ENCODE measurements at places on chromosomes 3 and 15.

DNA sequence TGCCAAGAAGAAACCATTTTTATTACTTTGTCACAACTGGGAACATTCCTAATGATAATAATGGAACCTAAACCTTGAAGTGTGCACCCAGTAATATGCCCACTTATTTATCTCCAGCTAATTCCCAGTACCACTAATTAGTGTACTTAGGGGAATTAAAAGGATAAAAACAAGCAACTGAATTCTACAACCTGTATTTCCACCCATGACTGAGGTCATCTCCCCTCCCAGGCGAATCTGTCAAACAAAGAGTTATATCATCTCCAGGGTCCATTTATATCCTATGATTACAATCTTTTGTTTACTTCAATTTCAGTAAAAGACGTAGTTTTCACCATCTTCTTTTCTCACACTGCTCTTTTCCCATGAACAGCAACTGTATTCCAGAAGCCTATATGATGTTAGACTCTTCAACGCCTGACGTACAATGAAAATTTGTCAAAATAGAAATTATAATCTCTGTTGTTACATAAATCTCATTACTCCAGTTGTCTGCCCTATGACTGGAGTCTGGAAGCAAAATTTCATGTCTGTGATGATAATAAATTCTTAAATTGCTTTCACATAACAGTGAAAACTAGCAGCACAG is 177.6 kb downstream of the GOLIM4 start:
- no peak for DNase-seq
- H3K27ac ChIP-seq: no peak overlapping the region
- no peak overlapping the region for H3K4me3 ChIP-seq
- H3K36me3 ChIP-seq: no peaks in the 10 kb centered on the region
- H3K27me3 ChIP-seq: no peaks in the 10 kb centered on the region

DNA sequence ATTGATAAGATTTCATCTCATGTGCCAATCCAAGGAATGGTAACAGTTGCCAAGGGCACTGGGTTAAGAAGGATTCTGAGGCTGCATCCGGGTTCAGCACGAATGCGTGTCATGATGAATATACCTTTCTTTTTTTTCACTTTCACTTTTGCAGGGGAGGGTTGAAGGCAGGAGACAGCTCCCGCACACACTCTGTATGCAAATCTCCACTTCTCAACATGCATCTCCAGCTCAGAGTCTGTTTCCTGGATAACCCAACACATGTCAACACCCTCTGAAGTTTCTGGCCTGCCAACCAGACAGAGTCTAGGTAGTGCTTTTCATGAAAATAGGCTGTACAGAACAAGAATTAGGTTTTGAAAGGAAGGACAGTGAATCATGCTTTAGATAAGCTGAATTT is 21.6 kb downstream of the B4GALT4 start:
- H3K36me3 ChIP-seq: peaks cover 26% of the 10 kb centered on the region
- no peak overlapping the region for H3K4me3 ChIP-seq
- no peaks in the 10 kb centered on the region for H3K27me3 ChIP-seq
- H3K27ac ChIP-seq: no peak overlapping the region
- no peak for DNase-seq

- H3K4me3 ChIP-seq: no peak overlapping the region
- H3K27ac ChIP-seq: no peak overlapping the region
- DNase-seq: no peak
- H3K36me3 ChIP-seq: no peaks in the 10 kb centered on the region
- no peaks in the 10 kb centered on the region for H3K4me1 ChIP-seq
Measured at GRCh38 chr3:31476209-31476608, 56.5 kb upstream of the STT3B start.

- H3K4me1 ChIP-seq: no peaks in the 10 kb centered on the region
- no peaks in the 10 kb centered on the region for H3K36me3 ChIP-seq
- no peak overlapping the region for H3K27ac ChIP-seq
- no peak overlapping the region for H3K4me3 ChIP-seq
- peaks cover 2% of the 10 kb centered on the region for H3K27me3 ChIP-seq
- DNase-seq: no peak
Measured at GRCh38 chr3:188720215-188720614, 451.6 kb upstream of the TPRG1 start.

DNA sequence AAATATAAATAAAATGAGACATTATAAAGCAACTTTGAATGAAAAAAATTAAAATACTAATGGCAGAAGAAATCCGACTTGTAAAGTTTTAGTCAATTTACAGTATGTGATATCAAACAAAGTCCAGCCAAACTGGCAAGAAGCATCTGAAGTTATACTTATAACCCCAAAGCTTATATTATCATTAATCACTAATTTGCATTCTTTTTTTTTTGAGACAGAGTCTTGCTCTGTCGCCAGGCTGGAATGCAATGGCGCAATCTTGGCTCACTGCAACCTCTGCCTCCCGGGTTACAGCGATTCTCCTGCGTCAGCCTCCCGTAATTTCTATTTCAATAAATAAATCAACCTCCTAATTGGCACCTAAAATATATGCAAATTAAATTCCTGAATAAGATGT is 80.1 kb downstream of the AQR start:
- no peak overlapping the region for H3K27ac ChIP-seq
- H3K4me1 ChIP-seq: no peaks in the 10 kb centered on the region
- no peaks in the 10 kb centered on the region for H3K27me3 ChIP-seq

- H3K36me3 ChIP-seq: peaks cover 26% of the 10 kb centered on the region
- H3K27ac ChIP-seq: no peak overlapping the region
- DNase-seq: no peak
- H3K4me3 ChIP-seq: no peak overlapping the region
Measured at GRCh38 chr3:37823189-37823588, 38.5 kb upstream of the CTDSPL start.

- no peak for DNase-seq
- H3K4me1 ChIP-seq: peaks cover 13% of the 10 kb centered on the region
- H3K4me3 ChIP-seq: no peak overlapping the region
Measured at GRCh38 chr3:60316121-60316797, 935.0 kb downstream of the FHIT start.

GRCh38 chr15:64072812-64073211 is 20.8 kb downstream of the CIAO2A start:
- H3K4me1 ChIP-seq: no peaks in the 10 kb centered on the region
- peaks cover 8% of the 10 kb centered on the region for H3K36me3 ChIP-seq
- DNase-seq: no peak
- H3K4me3 ChIP-seq: no peak overlapping the region
- no peak overlapping the region for H3K27ac ChIP-seq

DNA sequence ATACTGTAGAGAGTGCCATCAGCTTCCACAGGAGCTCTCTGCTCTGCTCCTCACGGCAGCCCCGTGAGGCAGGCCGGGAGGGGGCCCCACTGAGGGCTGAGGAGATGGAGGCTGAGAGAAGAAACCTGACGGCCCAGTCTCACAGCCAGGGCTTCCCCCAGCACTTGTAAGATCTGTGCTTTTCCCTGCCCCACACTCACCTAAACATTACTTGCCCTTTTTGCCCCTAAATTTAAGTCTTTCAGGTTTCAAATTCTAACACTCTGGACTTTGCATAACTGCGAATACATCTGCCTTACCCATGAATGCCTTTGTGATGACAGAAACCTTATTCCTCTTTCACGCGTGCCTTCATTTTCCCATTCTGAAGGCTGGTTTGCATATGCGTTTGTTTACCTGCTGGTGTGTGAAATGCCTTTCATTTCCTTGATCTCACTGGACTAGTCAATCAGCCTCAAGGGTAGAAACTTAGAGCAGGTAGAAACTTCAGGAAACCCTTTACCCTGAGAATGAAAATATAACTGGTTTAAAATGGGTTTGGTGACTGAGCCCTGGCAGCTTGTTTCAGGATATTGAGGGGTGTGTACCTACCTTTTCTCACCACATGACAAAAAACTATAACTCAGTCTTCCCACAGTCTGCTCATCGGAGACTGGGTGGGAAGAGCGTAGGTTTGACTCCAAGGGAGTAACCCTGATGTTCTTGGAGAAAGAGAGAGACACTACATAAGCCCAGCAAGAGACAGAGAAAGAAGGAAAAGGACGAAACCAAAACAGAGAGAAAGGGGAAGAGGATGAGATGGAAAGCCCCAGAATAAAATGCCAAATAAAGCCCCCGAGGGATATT is 20.1 kb downstream of the SLC12A8 start:
- peak overlapping the region; percentile 57 for H3K27ac ChIP-seq
- peaks cover 2% of the 10 kb centered on the region for H3K27me3 ChIP-seq

GRCh38 chr3:122609798-122610559 is 32.5 kb downstream of the PARP15 start:
- H3K4me1 ChIP-seq: peaks cover 10% of the 10 kb centered on the region
- H3K27ac ChIP-seq: no peak overlapping the region
- peaks cover 3% of the 10 kb centered on the region for H3K27me3 ChIP-seq
- H3K36me3 ChIP-seq: no peaks in the 10 kb centered on the region
- H3K4me3 ChIP-seq: no peak overlapping the region

Data from endothelial cell (in vitro differentiated cells).